HL-60 (cell line): ENCODE measurements at places on chromosomes 3 and 15.

DNA sequence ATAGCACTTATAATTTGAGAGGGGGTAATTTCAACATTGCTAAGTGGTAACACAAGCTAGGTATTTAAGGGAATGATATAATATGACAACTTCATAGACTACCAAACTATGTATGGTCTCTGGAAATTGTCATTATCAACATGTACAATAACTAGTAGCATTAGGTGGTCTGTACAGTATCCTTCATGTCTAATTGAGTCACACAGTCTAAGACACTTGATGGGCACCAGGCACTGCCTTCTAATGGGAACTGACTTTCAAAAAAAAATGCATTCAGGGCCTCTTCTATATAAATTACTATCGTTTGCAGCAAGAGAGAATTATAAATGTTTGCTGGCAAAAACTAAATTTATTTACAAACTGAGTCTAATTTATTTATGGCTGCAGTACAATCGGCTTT, 271.8 kb downstream of the MECOM start:
- DNase-seq = no peak

GRCh38 chr3:184383033-184383740, 3.3 kb downstream of the CHRD start:
- DNase-seq = no peak

DNA sequence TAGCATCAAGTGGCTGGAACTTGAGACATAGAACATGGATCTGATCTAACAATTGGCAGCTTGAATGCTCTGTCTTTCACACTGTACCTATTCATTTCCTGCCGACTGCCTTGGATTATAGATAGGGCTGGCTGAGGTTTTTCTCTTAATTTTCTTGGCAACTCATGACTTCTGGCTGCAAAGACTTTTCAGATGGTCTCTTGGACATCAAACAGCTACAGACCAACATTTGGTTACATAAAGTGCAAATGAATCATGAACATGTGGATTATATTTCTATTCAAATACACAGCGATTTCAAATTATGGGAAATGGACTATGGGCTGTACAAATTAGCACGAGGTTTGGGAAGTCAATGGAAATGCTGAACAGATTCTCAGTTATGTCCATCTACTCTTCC, 26.2 kb upstream of the IL16 start:
- no peak for DNase-seq

GRCh38 chr15:80266113-80266512, 14.1 kb upstream of the CTXND1 start:
- DNase-seq = no peak

DNA sequence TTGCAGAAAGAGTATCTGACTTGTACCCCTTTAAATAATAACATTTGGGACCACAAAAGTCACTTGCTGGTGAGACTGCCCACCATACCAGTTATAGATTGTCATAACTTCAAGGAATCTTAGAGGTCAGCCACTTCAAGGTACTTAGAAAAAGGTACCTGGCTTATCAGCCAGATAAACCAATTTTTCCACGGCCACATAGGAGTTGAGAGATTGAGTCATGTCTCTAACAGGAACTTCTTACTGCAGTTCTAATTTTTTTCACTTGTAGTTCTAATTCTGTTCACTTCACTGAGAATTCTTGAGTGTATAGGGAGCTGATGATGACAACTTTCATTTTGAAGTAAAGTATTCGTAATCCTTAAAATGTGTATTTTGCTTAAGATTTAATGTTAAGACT, 317.1 kb upstream of the CBLB start:
- no peak for DNase-seq

GRCh38 chr3:197082871-197083270, 53.3 kb upstream of the MELTF start:
- no peak for DNase-seq

DNA sequence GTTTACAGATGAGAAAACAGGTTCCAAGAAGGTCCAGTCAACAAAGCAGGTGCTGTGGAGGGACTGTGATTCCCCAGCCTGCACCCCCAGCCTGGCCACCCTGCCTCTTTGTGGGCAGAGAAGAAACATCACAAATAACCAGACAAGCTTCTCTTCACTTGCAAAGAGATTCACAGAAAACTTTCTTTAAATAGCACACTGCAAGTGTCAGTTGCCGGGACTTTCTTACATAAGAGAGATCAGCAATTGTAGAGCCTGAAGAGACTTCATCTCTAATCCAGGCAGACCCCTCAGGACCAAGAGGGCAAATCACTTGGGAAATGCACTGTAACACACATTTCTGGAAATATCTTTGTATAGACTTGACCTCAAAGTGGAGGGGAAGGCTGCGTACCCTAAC, 207.9 kb upstream of the CHRNA7 start:
- DNase-seq = no peak

GRCh38 chr3:9035473-9035872, 72.2 kb upstream of the RAD18 start:
- DNase-seq = no peak

DNA sequence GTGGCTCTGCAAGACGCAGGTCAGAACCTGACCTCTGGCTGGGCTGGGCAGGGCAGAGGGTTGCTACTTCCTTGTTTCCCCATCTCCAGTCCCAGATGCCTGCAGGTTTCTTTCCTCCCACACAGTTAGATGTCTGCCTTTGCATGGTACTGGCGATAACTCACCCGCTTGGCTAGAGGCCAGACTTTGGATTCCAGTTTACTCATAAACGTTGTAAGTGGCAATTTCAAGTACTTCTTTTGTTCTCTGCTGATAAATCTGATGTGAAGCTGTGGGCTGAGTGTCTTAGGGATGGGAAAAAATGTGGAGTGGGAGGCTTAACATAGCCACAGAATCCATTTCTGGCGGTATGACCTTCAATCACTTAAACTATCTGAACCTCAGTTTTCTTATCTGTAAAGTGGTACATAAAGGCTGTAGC, 194.2 kb downstream of the EBLN2 start:
- no peak for DNase-seq

DNA sequence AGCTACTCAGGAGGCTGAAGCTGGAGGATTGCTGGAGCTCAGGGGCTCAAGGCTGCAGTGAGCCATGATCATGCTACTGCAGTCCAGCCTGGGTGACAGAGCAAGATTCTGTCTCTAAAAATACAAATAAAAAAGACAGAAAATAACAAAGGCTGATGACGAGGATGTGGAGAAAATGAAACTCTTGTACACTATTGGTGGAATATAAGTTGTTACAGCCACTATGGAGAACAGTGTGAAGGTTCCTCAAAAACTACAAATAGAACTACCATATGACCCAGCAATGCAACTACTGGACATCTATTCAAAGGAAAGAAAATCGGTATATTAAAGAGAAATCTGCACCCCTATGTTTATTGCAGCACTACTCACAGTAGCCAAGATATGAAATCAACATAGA, 526.7 kb upstream of the NAALADL2 start:
- DNase-seq = no peak

GRCh38 chr15:74784426-74785193, 2.7 kb downstream of the CSK start:
- peak; percentile 49 for DNase-seq
